NCI-H345 (cell line): ENCODE measurements at places on chromosomes 4 and X.

- no peak for DNase-seq
Measured at GRCh38 chr4:148649652-148650331, 207.6 kb upstream of the NR3C2 start.

GRCh38 chr4:8459867-8460445, 19.4 kb downstream of the TRMT44 start:
- DNase-seq = no peak

GRCh38 chrX:981791-982626, 230.4 kb downstream of the CRLF2 start:
- no peak for DNase-seq

GRCh38 chrX:49174723-49175122, 3.0 kb downstream of the PLP2 start:
- DNase-seq = no peak

DNA sequence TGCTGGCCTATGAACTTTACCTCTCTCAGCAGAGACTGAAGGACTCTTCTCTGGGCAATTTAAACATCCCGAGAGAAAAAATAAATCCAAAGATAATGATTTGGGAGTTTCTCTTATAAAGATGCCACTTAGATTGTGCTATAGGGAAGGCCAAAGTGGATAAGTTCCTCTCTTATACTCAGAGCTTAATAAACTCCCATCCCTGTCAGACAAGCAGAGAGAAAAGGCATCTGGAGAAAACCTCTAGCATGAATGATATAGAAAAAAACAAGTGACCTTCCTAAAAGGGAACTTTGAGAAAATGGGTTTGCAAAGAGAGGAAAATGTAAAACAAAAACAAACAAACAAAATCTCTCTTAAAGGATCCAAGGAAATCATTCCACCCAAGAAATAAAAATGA, 199.4 kb downstream of the PALLD start:
- DNase-seq = no peak

DNA sequence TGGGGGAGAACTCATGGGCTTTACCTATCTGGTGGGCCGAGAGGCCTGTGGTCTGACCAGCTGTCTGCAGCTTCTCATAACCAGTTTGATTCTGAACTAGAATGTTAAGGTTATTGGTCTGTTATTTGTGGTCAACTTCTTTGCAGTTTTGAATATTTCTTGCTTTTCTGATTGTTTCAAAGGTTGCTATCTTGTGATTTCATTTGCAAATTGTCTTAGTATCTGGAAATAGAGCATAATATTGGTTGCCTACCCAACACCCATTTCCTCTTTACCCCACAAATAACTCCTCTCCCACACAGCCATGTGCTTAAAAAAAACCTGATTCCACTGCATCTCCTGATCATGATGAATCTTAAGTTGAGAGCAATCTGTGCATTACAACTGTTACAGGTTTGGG, 39.1 kb upstream of the BMP2K start:
- no peak for DNase-seq
